ENCODE measurements at places on chromosomes 4 and X. TPM values are rescaled to one million over a fixed set of nuclear protein-coding genes. Genes with fewer than 3 reads are reported as not detected.
A peak's percentile ranks its signal among the peaks of the same experiment; 100 is the strongest.

The CENPC gene
- 159 TPM for total RNA-seq

DNA sequence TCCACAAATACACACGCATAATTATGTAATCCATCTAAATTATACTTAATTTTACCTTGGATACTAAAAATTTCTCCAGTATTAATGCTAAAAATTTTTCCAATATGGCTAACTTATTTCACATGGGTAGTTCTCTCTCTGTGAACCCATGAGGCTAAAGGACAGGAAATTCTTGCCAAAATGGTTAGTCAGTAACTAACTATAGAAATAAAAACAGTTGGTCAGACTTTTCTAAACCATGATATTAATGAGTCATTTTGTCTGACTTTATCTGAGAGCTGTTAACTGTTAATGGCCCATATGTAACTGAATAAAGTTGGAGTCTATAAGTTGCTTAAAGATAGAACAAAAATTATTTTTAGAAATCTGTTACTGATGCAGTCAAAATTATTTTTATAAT is 549.4 kb downstream of the TLL1 start:
- H3K4me3 ChIP-seq = no peak overlapping the region
- H3K27ac ChIP-seq = no peak overlapping the region
- DNase-seq = no peak
- no peaks in the 10 kb centered on the region for H3K4me1 ChIP-seq
- no peaks in the 10 kb centered on the region for H3K36me3 ChIP-seq

- H3K4me3 ChIP-seq = no peak overlapping the region
- peaks cover 28% of the 10 kb centered on the region for H3K4me1 ChIP-seq
- H3K36me3 ChIP-seq = peaks cover 5% of the 10 kb centered on the region
- no peaks in the 10 kb centered on the region for H3K27me3 ChIP-seq
- no peak overlapping the region for H3K27ac ChIP-seq
Observed at GRCh38 chr4:147984065-147984777, 252.3 kb downstream of the ARHGAP10 start.

The LONRF3 gene
- total RNA-seq = 1.2 TPM

- no peaks in the 10 kb centered on the region for H3K36me3 ChIP-seq
- H3K4me3 ChIP-seq = no peak overlapping the region
- DNase-seq = peak; percentile 27
- H3K27me3 ChIP-seq = no peaks in the 10 kb centered on the region
Observed at GRCh38 chrX:18769812-18770573, 62.5 kb downstream of the PPEF1 start.

DNA sequence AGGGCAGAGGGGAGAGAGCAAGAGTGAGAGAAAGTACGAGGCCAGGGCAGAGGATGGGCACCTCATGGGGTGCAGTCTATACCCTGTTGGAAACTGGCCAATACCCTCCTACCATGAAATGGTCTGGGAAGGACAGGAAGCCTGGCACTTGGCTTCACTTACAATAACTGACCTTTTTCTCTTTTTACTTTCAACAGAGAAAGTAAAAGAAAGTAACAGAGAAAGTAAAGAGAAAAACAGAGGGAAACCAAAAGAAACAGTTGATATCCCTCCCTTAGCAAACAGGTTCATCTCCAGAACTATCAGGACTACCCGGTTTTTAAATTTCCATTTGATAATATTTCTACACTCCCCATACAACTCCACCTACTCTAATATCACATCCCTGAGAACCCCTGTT is 20.6 kb downstream of the ARL13A start:
- H3K27me3 ChIP-seq = no peaks in the 10 kb centered on the region
- H3K36me3 ChIP-seq = no peaks in the 10 kb centered on the region
- no peak overlapping the region for H3K27ac ChIP-seq

GRCh38 chr4:73575660-73576059 is 44.6 kb downstream of the RASSF6 start:
- peaks cover 4% of the 10 kb centered on the region for H3K36me3 ChIP-seq
- no peak for DNase-seq
- no peaks in the 10 kb centered on the region for H3K27me3 ChIP-seq
- H3K27ac ChIP-seq = no peak overlapping the region
- no peaks in the 10 kb centered on the region for H3K4me1 ChIP-seq

GRCh38 chr4:86160426-86160825 is 199.4 kb downstream of the MAPK10 start:
- no peaks in the 10 kb centered on the region for H3K27me3 ChIP-seq
- DNase-seq = no peak
- H3K4me3 ChIP-seq = no peak overlapping the region
- no peaks in the 10 kb centered on the region for H3K36me3 ChIP-seq

The MAGEC2 gene
- total RNA-seq = not detected

The F9 gene
- total RNA-seq = not detected

GRCh38 chr4:174581901-174582300 is 59.6 kb upstream of the HPGD start:
- no peak overlapping the region for H3K27ac ChIP-seq
- H3K4me1 ChIP-seq = no peaks in the 10 kb centered on the region
- no peaks in the 10 kb centered on the region for H3K27me3 ChIP-seq
- H3K4me3 ChIP-seq = no peak overlapping the region
- no peaks in the 10 kb centered on the region for H3K36me3 ChIP-seq
- no peak for DNase-seq

GRCh38 chr4:159297091-159297490 is 194.2 kb downstream of the RAPGEF2 start:
- no peaks in the 10 kb centered on the region for H3K27me3 ChIP-seq
- H3K4me1 ChIP-seq = peaks cover 43% of the 10 kb centered on the region
- no peak overlapping the region for H3K4me3 ChIP-seq
- no peak for DNase-seq
- no peaks in the 10 kb centered on the region for H3K36me3 ChIP-seq

The RBMXL3 gene
- not detected for total RNA-seq

DNA sequence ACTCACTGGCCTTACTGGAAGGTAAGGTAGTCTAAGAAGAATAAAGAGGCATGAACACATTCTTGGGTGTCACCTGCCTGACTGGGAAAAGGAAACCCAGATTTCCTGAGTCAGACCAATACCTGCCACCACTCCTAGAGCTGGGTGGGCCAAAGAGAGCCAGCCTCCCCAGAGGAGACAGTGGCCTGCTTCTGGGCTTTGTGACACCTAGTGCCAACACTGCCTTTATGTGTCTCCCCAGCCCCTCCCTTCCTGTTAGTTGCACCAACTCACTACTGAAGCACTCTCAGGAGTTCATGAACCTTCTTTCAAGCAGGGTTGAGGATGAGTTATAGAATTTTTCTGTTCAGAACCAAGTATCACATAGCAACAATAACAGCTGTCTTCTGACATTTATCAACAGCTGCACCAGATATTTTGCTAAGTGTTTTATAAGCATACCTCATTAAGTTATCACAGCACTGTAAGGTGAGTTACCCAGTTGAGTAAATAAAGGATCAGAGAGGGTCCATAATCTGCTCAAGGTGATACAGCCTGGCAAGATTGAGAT is 77.6 kb upstream of the ETNPPL start:
- no peak for DNase-seq
- H3K4me1 ChIP-seq = no peaks in the 10 kb centered on the region
- no peaks in the 10 kb centered on the region for H3K36me3 ChIP-seq

- H3K27ac ChIP-seq = no peak overlapping the region
- H3K27me3 ChIP-seq = no peaks in the 10 kb centered on the region
- H3K4me3 ChIP-seq = no peak overlapping the region
- H3K4me1 ChIP-seq = no peaks in the 10 kb centered on the region
Observed at GRCh38 chrX:2559124-2559523, 58.3 kb upstream of the DHRSX start.

The DUX4 gene
- not detected for total RNA-seq

- peaks cover 17% of the 10 kb centered on the region for H3K36me3 ChIP-seq
- H3K27me3 ChIP-seq = no peaks in the 10 kb centered on the region
- no peak for DNase-seq
- H3K4me3 ChIP-seq = no peak overlapping the region
- peaks cover 23% of the 10 kb centered on the region for H3K4me1 ChIP-seq
Observed at GRCh38 chr4:186703510-186703909, 20.1 kb downstream of the FAT1 start.

The DRD5 gene
- total RNA-seq = not detected

- peaks cover 20% of the 10 kb centered on the region for H3K4me1 ChIP-seq
- no peaks in the 10 kb centered on the region for H3K27me3 ChIP-seq
- no peak overlapping the region for H3K4me3 ChIP-seq
- DNase-seq = no peak
Observed at GRCh38 chrX:40579141-40579540, 1.6 kb upstream of the ATP6AP2 start.
